SK-N-SH treated with all-trans-retinoic acid at 6 μM for 48 hours (cell line): ENCODE measurements at places on chromosomes 6 and 20.
A peak's percentile ranks its signal among the peaks of the same experiment; 100 is the strongest.

GRCh38 chr6:152246554-152247337 lies 390.4 kb downstream of the SYNE1 start:
- no peak for ATAC-seq

- ATAC-seq = peak; percentile 71
Observed at GRCh38 chr6:28490205-28490890, 25.2 kb downstream of the GPX6 start.

DNA sequence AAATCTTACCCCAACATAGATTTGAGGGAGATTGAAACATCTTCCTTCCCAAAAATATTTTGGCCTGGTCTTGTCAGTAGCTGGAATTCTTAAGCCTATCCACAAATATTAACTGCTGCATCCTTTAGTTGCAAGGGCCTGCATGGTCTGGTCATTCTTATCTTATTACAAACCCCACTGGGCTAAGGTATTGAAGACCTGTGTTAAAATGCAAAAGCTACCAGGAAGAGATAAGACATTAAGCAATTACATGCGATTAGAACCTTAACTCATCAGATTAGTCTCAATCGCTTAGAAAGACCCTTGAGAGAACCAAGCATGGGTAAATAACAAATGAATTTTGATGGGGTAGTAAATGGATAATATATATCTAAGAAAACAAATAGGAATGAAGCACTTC lies 426.6 kb downstream of the FRK start:
- no peak for ATAC-seq

- ATAC-seq = no peak
Observed at GRCh38 chr20:44069203-44070011, 117.6 kb downstream of the JPH2 start.

DNA sequence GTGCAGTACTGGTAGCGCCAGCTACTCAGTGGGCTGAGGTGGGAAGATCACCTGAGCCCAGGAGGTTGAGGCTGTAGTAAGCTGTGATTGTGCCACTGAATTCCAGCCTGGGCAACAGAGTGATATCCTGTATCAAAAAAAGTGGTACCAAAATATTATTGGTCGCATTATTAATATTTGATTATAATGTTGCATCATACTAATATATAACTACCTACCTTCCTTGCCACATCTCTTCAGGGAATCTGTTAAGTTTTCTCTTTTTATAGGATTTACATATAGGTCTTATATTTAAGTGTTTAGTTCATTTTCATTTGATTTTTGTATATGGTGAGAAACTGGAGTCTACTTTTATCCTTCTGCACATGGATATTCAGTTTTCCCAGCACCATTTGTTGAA lies 66.3 kb upstream of the PHACTR3 start:
- no peak for ATAC-seq

- no peak for ATAC-seq
Observed at GRCh38 chr20:63137851-63138415, 78.0 kb downstream of the YTHDF1 start.

GRCh38 chr6:117265410-117266256 lies at the start of gene VGLL2:
Gene VGLL2, plus strand, starts transcription at chr6:117265558. Its CDS starts 206 bp downstream, at chr6:117265764.
- ATAC-seq = peak; percentile 81

GRCh38 chr20:15060265-15061060 lies 723.1 kb upstream of the FLRT3 start:
- ATAC-seq = no peak
